Head of caudate nucleus (tissue), 42 donors: ENCODE measurements at places on chromosomes 1 and 21.

- DNase-seq = peak; percentile 49
Observed at GRCh38 chr1:34870395-34870794, 10.8 kb upstream of the SMIM12 start.

GRCh38 chr1:240116831-240117769 is 25.4 kb downstream of the FMN2 start:
- DNase-seq = no peak

GRCh38 chr1:71908871-71909390 is 373.4 kb downstream of the NEGR1 start:
- DNase-seq = no peak

DNA sequence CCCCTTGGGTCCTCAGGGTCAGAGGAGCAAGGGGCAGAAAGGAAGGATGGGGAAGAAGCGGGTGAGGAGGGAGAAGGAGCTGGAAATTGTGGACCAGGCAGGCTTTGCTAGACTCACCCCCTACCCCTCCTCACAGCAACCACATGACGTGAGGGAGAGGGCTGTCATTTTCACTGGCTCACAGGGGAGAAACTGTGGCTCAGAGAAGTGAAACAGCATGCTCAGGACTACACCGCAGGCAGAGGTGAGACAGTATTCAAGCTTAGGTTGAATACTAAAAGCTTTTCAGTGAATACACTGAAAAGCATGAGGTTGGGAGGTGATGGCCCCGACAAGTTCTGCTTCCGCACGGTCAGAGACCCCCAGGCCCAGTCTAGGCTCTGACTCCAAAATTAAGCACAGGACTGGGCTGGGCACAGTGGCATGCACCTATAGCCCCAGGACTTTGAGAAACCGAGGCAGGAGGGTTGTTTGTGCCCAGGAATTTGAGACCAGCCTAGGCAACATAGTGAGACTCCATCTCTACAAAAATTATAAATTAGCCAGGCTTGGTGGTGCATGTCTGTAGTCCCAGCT is 1.2 kb upstream of the CLEC20A start:
- DNase-seq = no peak

DNA sequence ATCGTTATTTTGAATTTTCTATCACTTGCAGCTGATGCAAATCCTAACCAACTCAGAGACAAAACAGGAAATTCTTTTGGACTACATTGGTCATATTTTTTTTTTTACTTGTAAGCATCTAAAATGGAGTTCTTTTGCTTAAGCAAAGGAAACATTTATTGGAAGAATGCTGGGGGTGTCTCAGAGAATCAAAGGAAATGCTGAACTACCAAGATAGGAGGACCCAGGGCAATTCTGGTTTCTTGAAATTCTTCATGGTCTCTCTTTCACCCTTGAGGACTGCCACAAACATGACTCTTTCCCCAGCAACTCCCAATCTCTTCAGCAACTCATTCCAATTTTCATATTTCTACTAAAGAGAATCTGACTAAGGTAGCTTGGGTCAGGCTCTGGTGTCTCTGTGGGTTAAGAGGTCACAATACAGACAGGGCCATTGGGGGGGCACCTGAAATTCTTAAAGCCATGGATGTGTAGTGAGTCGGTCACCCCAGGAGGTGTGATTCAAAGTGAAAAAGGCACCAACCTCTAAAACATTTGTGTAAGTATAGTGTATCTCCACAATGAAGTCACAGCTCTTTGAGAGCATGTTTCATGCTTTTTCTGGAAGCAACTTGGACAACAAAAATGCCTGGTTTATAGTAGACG is 171.1 kb upstream of the FGGY start:
- DNase-seq = no peak

- DNase-seq = peak; percentile 65
Observed at GRCh38 chr1:209769171-209769904, 13.5 kb downstream of the TRAF3IP3 start.

DNA sequence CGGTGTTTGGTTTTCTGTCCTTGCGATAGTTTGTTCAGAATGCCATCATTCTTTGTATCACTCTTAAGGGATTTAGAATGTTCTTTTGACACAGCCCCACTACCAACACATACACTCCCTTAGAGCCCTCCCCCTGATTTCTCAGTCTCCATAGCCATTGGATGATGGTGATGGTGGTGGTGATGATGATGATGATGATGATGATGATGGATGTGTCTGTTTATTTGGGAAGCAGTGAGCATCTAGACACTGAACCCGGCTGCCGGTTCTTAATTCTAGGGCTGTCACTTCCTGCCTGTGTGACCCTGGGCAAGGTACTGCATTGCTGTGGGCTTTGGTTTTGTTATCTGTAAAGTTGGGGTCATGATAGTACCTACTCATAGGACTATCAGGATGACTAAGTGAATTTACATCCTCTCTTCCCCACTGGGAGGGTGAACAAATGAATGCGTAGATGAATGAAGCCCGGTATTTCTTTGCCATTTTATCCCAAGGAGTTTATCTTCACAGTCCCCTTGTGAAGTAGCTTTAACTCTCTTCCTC is 100.7 kb downstream of the HUNK start:
- no peak for DNase-seq

- DNase-seq = no peak
Observed at GRCh38 chr1:46522184-46522968, 29.1 kb downstream of the KNCN start.

DNA sequence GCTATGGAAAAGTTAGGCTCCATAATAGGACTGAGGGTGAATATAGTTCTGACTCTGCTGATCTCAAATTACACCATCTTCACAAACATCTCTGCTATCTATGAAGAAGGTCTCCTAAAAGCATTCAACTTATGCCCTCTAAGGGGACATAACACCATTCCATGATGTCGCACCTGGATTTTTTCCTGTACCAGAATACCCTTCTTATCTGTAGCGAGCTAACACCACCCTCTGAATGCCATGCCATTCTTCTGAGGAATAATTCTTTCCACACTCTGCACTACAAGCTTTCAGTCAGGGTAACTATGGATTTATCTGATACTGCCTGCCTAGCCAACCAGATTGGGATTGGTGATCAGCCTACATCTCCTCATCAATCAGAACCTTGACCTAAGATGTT is 203.8 kb downstream of the PTPRC start:
- no peak for DNase-seq

- no peak for DNase-seq
Observed at GRCh38 chr1:29579821-29580425, 343.6 kb downstream of the PTPRU start.

DNA sequence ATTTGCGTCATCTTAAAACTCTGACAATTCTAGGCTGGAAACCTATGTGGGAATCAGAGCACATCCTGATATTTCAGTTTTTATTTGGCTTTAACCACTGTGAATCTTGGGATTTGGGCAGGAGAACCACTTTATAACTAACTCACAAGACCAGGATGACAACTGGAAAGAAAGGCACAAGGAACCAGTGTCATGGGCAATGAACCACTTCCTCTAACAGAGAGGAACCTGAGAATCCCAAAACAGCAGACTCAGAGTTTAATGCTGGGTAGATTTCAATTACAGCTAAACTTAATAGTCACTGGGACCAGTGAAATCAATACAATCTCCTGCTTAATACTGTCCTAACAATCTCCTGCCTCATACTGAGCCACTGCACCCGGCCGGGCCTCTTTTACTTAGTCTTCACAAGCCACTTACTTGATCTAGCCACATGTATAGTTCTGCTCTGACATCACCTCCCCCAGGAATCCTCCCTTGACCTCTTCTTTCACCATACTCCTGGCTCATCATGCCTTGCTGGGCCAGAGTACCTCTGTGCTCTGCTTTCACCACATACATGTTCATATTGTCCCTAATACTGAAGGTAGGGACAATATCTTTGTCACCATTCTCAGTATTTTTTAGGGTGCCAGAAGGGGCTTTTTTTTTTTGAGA is 20.2 kb upstream of the SLFNL1 start:
- no peak for DNase-seq

GRCh38 chr1:55444667-55445066 is 229.5 kb upstream of the USP24 start:
- DNase-seq = no peak

- DNase-seq = no peak
Observed at GRCh38 chr1:50502147-50502546, 78.9 kb upstream of the DMRTA2 start.

DNA sequence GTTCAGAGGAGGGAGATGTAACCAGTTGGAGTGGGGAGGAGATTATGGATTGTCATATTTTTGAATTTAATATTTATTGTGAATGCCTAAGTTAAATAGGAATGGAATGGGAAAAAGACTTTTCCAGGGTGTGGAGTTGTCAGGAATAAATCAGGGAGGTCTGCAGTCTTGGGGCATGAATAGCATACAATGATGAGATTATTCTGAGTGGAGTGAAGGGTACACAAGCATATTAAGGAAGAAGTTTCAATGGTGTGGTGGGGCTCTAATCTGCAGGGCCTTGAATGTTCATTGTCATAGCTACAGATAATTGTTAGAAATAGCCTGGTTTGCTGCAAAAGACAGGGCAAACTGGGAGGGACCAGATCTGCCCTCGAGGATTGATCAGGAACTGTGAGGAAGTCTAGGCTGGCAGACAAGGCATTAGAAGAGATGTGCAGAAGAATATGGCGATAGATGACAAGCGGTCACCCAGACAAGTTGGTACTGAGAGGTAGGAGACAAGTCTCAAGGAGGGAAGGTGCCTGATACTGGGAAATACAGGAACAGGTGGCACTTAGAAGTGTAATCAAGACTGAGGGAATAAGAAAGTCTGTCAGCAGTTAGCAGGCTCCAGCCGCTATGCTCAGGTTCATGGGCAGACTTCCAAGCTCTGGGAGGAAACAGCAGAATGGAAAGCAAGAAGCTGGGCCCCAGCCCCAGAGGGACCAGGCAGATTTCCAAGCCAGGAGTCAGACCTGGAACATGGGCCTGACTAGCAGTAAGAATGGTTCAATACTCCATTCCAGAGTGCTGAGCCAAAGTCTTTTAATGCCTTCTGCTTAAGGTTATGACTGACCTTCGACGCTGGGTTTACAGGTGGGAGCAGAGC is 20.9 kb upstream of the RGL1 start:
- DNase-seq = peak; percentile 32

GRCh38 chr1:161139766-161140165 is 7.3 kb upstream of the DEDD start:
- no peak for DNase-seq

GRCh38 chr1:204013052-204013451 is 59.9 kb upstream of the SOX13 start:
- DNase-seq = no peak

DNA sequence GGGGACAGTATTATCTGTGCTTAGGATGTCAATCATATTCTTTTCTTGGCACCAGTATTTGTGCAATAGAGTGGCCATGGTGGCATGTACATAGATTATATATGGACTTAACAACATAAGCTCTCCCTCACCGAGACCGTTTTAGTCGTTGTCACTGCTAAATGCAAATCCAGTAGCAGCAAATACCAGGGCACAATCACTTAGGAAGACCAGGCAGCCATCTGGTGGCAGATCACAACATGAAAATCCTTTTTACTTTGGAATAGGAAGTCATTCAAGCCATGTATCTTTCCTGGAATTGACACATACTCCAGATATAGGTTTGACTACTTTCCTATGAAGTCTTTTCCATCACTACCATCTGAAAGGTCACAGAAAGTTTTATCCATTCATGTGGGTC is 53.2 kb upstream of the C1orf87 start:
- no peak for DNase-seq

- no peak for DNase-seq
Observed at GRCh38 chr1:180975551-180975950, 47.1 kb downstream of the STX6 start.

DNA sequence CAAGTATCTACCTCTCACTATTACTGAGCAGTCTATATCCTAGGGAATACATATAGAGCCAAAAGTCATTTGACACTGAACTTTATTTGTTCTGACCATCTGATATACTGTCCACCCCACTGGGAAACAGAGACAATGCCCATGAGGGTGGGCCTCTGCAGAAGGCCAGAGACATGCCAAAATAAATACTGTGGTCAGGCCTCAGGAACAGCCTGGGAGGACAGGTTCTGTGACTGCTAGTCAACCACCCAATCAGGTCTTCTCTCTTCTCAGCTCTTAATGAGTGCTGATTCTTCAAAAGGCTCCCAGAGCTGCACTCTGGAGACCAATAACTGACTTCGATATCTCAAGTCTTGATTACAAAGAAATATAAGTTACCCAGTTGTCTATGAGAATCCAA is 5.5 kb upstream of the ANKRD35 start:
- DNase-seq = no peak

DNA sequence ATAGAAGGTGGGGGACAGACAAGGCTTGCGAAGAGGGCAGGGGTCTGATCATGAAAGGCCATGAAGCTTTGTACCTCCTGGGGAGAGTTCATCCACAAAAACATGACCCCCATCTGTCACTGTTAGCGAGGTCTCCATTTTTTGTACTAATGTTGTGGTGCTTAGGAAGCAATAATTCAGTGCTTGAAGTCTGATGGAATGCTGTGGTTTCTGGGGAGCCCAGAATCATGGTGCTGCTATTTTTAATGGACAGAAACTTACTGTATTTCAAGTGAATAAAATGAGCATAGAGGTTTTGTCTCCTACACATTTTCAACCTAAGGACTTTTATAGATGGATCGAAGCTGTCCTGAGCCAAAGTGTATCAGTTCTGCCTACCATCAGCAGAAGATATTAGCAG is 28.2 kb upstream of the RGL1 start:
- no peak for DNase-seq

- no peak for DNase-seq
Observed at GRCh38 chr1:88985692-88986091, 6.7 kb downstream of the KYAT3 start.

DNA sequence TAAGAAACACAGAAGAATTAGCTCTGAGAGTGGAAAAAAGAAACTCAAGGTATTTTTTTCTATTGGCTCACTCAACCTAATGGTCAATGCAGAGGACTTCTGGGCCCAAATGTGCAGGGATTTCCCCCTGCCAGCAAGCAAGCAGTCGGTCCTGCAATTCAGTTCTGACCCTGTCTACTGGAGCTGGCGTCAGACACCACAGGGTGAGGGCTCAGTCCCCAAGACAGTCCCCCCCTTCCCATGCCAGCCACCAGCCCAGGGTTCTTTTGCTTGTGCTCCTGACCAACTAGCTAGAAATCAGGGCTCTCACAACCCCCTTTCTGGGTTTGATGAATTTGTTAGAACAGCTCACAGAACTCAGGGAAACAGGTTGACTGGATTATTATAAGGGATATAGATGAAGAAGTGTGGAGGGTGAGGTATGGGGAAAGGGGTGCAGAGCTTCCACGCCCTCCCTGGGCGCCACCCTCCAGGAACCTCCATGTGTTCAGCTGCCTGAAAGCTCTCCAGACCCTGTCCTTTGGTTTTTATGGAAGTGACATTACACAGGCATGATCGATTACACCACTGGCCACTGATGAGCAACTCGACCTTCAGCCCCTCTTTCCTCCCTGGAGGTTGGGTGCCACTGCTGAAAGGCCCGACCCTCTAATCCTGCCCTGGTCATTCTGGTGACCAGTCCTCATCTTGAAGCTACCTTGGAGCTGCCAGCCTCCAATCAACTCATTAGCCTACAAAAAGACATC is 22.5 kb upstream of the PWP2 start:
- DNase-seq = no peak

DNA sequence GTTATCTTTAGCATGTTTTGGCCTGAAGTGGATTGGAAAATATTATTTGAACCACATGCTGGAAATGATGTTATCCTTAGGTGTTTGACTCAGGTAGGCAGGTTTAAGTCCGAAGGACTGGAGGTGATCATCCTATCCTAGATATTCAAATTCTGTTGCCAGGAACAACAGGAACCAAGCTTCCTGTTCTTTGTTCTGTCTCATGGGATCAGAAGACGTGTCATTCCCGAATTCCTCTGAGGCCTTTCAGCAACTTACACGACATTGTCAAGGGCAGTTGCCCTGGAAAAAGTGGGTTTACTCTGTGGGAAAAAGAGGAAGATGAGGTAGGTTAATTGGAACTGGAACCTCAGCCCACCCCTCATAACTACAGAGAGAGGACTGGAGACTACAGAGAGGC is 36.6 kb downstream of the SLAMF6 start:
- DNase-seq = no peak
